NB4 (cell line): ENCODE measurements at places on chromosomes 6 and 20.

DNA sequence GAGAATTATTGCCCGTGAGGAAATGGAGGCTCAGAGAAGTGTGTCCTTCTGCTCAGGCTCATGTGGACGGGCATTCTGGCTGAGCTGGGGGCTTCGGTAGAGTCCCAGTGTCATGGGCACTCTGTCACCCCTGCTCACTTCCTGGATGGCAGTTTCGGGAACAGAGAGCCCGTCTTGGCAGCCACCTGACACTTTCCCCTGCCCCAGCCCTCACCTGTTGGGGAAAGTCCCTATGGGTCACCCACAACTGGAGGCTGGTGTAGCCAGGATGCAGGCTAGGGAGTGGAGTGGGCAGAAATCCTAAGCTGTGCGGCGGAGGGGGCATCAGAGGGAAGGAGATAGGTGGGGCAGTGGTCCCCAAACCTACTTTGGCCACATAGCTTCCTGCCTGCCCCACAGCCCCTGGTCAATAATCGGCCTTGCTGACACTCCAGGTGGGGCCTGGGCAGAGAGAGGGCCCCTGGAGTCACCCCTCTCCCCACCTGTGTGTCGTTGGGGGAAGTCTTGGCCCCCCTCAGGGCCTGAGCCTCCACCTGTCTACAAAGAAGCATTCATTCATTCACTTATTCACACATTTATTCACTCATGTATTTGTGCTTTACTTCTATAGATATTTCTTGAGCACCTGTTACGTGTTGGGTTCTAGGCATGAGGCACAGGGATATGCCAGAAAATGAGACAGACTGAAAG lies 40.5 kb downstream of the SNAI1 start:
- no peak for DNase-seq

GRCh38 chr6:54192993-54193392 lies 81.8 kb downstream of the MLIP start:
- no peak for DNase-seq

- DNase-seq = no peak
Observed at GRCh38 chr20:13884803-13885202, 100.0 kb downstream of the NDUFAF5 start.

DNA sequence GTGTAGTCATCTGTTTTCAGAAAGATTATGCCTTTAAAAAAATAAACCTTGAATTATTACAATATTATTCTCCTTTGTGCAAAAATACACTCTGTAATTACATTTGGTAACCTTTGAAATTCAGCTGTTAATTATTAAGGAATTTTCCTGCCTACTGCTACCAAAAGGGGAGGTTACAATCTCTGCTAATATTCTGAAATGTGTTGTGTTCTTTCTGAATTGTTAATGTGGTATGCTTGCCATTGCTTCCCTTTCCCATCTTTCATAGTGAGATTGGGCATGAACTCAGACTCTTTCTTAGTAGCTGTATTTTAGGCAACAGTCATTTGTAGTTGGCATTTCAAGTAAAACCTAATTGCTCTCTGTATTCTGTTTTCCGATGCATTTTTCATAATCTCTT lies 73.0 kb downstream of the PHF3 start:
- no peak for DNase-seq

DNA sequence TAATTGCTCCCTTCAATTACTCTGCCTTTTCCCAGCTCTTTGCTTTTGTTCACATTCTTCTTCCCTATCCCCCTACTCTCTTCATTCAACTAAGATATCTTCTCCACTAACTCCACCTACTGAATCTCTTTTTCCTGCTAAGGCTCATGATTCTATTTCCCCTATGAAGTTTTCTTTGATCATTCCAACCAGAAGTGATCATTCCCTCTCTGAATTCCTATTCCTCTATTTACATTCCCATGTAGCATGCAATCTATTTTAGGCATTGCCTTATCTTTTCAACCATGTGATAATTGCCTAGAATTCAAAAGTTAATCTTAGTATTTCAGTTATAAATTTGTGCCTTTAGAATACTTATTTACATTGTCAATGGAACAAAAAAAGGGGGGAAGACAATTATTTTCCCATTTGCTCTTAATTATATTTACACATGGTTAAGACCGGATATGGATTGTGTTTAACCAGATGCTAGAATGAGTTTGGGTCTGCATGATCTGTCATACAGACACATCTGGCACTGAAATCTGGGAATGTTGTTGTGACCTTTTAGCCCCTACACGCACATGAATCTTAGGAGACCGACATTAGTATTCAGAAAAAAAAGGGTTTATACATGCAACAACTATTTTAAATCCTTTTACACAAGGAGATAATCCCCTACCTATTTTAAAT lies 20.8 kb downstream of the MOXD1 start:
- DNase-seq = no peak

GRCh38 chr20:43514648-43514999 lies 7.1 kb downstream of the L3MBTL1 start:
- DNase-seq = no peak
